CD4-positive, alpha-beta T cell treated with Interleukin-10 for 1 hour (primary cell): ENCODE measurements at places on chromosomes 2 and 18.

DNA sequence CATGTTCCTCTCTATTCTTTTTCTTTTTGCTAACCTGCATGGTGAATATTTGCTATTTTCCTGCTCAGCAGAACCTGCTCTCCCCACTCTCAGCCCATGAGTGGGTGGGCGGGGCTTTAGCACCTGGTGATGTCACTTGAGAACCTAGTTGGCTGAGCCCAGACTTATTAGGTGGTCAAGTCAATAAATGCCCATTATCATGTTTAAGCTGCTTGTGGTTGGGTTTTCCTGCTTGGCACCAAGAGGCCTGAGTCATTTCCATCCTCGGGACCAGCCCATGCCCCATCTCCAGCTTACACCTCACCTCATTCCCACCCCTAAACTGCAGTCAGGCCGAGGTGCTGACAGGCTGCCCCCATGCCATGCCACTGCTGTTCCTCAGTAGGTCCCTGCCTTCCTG lies 226.6 kb downstream of the ANKRD30B start:
- no peak for DNase-seq

DNA sequence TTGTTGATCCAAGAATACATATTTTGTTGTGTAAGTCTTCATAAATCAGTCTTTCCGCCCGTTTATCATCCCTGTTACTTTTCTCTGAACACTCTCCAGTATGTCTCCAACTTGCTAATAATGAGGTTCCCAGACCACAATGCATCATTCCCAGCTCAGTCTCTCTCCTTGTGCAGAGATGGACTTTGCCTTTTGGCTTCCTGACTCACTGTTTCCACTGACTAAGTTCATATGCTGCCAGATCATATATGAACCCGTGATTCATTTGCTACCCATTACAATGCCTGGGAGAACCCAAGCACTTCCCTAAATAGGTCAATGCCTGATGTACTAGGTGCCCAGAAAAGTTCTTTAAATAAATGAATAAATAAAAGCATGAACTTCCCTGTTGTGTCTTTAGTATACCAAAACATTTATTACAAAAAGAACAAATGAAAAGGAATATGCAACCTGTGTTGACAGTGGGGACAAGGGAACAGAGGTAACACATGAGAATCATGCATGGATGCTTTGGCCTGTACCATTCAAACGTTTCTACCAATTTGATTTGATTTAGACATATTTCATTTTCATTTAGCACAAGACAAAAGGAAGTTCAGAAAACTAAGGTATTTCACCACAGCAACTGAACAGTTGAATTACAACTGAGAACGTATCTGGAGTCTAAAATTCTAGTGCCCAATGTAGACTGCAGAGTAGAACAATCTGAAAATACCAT lies 215.4 kb upstream of the HNRNPA3 start:
- peak; percentile 13 for DNase-seq

DNA sequence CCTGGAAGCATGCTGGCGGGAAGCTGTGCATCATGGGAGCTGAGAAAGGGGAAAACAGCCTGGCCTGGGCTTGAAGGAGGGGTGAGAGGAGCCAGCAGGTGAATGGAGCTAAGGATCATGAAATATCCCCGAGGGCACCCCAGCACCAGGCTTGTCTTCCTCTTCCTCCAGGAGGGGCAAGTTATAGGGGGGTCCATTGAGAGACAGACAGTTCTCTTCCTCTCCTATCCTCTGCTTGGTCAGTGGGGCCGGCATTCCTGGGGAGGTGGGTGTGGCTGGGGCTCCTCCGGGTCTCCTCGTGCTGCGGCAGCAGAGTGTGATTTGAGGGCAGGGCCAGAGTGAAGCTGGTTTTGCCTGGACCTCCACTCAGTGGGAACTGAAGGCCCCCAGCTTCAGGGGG lies 78.9 kb downstream of the LIPG start:
- DNase-seq, result no peak

GRCh38 chr18:65936678-65937077 lies 185.9 kb downstream of the CDH7 start:
- no peak for DNase-seq

DNA sequence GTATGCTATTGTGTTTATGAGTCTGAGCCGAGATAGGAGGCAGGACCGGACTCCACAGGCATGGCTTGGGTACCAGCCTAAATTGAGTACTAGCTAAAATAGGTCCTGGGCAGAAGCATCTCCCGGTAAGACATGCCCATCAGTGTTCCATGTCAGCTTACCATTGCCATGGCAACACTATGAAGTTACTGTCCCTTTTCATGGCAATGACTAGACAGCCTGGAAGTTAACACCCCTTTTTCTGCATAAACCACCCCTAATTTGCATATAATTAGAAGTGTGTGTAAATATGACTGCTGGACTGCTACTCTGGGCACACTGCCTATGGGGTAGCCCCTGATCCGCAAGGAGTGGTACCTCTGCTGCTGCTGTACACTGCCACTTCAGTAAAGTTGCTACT lies 1005.1 kb upstream of the FAM98A start:
- DNase-seq, result no peak

GRCh38 chr18:51255693-51256092 lies 58.2 kb upstream of the MEX3C start:
- DNase-seq, result no peak

DNA sequence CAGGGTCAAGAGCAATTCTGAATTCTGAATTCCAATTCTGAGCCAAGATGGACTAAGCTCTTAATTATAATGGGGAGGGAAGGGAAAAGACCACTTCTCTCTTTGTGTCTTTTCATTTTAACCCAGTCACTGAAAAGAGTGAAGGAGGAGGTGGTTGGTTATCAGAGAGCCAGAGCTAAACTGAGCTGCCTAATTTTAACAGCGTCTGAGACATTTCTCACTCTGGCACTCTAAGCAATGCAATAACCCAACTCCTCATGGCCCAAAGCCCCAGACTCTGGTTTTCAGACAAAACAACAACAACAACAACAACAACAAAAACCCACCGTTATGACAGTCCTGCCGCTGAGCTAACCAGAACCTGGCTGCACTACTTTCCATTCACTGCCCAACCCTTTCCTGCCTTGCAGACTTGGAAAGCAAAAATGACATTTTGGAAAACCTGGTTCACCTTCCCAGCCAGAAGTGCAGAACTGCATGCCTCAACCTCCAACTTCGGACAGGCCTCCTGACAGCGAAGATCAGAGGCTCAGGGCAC lies 1.0 kb downstream of the CHST10 start:
- DNase-seq, result no peak

DNA sequence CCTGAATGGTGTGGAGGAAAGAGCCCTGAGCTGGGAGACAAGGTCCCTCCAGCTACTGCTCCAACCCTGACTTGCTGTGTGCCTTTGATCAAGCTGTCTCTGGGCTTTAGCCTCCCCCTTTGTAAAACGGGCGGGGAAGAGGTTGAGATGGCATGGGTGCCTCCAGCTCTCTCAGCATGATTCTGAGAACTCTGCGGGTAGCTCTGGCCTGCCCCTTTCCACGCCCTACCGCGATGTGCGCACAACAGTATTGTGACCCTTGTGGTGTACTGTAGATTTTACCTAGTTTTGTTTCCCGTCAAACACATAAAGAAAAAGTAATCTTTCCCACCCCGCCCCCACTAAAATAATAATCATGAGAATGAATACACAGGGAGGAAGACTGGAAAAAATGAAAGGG lies 5.3 kb downstream of the CD8A start:
- peak; percentile 82 for DNase-seq

DNA sequence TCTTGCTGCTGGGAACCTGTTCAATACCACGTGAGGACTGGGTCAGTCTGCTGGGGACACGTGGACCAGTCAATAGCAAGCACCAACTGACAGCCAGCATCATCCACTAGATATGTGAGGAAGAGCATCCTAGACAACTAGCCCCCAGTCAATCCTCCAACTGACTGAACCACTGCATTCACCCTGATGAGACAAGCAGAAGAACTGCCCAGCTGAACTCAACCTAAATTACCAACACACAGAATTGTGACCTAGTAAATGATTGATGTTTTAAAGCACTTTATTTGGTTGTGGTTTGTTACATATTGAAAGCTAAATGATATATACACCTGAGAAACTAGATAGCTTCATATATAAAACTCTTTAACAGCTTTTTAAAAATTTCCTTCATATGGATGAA lies 15.7 kb downstream of the IRS1 start:
- DNase-seq, result no peak

DNA sequence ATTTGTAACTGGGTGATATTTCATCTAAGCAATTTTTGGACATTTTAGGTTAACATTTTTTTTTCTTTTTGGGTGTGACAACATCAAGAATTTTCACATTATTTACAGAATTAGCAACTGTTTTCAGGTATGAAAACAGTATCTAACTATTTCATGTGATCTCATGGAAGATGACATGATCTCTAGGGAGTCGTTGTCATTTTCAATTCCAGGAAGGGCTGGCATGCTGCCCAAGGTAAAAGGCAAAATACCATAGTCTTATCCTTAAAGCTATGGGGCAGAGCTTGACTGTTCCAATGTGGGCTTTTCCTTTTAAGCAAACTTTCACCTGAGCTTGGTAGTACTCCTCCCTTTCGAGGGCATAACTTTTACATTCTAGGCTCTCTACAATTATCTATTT lies 443.7 kb downstream of the DSEL start:
- DNase-seq, result no peak

GRCh38 chr2:103284750-103285149 lies 522.9 kb downstream of the TMEM182 start:
- no peak for DNase-seq

DNA sequence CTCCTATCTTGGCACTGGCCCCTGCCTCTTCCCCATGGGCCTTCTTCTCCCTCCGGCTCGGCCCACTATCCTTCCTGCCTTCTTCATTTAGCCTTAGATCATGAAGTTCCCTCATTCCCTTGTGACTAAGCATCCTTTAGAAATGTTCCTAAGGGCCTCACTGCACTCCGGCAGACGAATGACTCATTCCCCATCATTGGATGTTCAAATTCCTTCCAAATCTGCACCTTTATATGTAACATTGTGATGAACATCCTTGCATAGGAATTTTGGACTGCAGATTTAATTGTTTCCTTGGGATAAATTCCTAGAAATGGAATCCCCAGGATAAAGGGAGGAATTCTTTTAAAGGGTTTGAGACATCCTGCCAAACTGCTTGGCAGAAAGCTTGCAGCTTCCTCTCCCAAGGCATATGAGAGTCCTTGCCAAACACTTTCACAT lies 19.0 kb downstream of the CRACDL start:
- no peak for DNase-seq

DNA sequence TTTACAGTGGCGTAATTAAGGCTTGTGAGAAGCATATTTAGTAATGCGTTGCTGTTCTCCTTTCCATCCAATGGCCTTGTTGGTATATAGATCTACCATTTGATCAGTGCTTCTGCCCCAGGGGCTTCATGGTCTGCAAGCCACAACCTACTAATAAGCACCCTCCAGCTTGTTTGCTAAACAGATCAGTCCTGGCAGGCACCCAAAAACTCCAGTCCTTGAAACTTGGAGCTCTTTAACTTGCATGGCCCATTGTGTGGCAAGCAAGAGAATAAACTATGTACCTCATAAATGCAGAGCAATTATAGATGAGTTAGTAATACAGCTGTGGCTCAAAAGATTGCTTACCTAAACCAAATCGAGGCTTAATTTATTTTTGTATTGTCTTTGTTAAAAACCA lies 158.5 kb downstream of the FTCDNL1 start:
- no peak for DNase-seq

GRCh38 chr18:54157646-54158385 lies 66.7 kb downstream of the MBD2 start:
- no peak for DNase-seq

DNA sequence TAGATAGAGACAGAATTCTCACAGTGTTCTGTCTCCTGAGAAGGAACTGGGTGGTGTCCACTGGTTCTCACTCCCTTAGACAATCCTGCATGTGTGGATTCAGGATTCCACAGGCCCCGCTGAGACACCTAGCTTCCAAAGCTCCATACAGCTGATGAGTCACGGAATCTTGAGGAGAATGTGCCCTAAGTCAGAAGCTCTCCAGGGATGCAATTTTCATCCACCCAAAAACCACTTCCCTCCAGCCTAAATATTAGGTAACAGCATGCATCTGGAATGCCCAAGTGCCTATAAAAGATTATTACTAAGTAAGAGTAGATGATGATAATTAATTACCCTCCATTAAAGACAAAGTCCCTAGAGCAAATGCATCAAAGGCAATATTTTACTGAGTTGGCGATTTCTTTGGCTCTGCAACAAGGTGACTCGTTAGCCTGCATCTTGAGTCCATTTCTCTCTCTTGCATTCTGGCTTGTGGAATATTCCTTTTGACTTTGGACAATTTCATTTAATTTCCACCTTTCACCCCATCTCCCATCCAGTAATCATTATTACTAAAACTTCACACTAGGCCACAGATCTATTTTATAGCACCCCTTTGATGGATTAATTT lies 475.1 kb downstream of the TNS1 start:
- no peak for DNase-seq

GRCh38 chr2:162549081-162549480 lies 205.1 kb downstream of the GCA start:
- no peak for DNase-seq

GRCh38 chr18:69399253-69399652 lies 1.4 kb upstream of the DOK6 start:
- DNase-seq, result no peak

GRCh38 chr2:55482186-55482884 lies 37.2 kb upstream of the CFAP36 start:
- DNase-seq, result no peak

GRCh38 chr2:32011485-32011960 lies 715 bp upstream of the MEMO1 start:
- DNase-seq, result no peak

- DNase-seq, result no peak
Measured at GRCh38 chr2:183530333-183530901, 406.2 kb downstream of the NUP35 start.

GRCh38 chr2:142425551-142425950 lies 294.7 kb upstream of the LRP1B start:
- DNase-seq, result no peak

- DNase-seq, result no peak
Measured at GRCh38 chr2:150621526-150622213, 134.2 kb upstream of the RND3 start.

DNA sequence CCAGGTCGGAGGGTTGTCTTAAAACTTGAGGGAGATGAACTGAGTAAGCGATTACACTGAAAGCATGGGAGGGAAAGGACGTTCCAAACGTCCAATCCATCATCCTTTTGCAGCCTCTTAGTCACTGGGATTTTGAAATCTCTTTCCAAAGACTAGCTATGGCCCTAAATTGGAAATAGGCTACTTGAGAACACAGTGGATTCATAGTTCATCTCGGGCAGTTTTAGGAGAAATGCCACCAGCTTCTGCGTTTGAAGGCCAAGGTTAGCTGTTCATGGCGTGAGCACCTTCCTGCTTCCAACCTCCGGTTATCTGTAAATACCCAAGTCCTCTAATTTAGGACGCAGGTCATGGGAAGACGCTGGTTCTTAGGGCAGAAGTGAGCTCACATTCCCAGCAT lies 821 bp upstream of the EML6 start:
- no peak for DNase-seq

DNA sequence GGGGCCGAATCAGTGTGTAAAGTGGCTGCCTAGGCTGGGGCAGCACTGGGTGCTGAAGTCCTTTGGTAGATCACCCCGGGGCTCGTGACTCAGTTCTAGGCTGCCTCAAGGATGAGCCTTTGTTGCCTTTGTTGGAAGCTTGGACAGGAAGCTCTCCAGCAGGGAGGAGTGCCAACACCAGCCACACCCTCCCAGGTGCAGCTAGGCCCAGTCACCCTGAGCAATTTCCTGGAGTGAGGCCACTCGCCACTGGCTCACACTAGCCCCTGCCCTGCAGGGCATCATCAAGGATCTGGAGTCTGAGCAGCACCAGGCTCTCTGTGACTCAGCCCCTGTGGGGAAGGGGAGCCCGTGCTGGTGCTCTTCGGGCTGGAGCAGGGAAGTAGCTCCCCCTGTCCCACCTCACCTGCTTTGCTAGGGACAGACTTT lies 6.7 kb upstream of the SDC1 start:
- no peak for DNase-seq

GRCh38 chr2:25377822-25378421 lies 36.2 kb upstream of the DNMT3A start:
- DNase-seq, result no peak
